HS-27A (cell line): ENCODE measurements at places on chromosomes 12 and 14.

GRCh38 chr14:51576879-51577278 lies 74.8 kb upstream of the FRMD6 start:
- no peak for DNase-seq

DNA sequence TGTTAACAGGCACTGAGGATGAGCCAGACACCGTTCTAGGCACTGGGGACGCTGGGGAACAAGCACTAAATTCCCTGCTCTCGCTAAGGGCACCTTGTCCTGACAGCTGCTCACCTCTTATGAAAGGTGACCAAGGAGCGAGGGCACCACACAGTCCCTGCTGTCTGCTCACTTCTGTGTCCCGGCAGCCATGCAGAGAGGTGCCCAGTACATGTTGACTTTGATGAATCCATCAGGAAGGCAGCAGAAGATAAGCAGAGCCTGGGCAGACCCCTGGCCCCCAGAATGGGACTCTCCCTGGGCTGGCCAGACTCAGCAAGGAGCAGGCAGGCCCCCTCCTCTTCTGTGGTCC lies 14.1 kb downstream of the C14orf132 start:
- no peak for DNase-seq

DNA sequence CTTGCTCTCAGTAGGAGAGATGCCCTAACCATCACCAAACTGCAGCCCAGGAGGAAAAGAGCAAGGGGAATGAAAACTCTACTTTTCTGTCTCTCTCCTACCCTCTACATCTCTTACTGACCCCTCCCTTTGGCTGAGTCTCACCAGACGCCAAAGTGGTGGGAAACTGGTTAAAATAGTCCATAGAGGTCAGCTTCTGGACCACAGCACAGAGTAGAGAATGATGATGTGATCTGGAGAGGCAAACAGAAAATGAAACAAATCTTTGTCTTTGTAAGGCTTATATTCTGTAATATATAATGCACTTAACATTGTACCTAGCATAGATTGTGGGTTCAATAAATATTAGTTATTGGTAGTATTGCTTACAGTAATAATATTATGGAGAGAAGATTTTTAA lies 81.0 kb upstream of the GARIN2 start:
- DNase-seq: no peak

DNA sequence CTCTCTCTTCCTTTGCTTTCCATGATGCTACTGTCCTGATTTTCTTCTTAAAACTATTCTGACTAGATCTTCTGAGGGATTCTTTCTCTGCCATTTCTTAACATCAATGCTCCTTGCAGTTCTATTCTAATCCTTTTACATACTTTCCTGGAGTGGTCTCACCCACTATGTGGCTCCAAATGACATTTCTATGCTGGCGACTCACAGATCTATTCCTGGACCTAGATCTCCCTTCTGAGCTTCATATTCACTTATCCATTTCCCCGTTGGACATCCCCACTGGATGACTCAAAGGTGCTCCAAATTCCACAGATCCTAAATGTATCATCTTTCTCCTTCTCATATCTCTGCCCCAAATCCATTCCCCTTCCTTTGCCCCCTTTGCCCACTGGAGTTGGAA lies 4.1 kb downstream of the TEP1 start:
- no peak for DNase-seq

- no peak for DNase-seq
These were observed 267.6 kb upstream of the PRICKLE1 start for GRCh38 chr12:42857106-42857505.

GRCh38 chr12:48040354-48040753 lies 36.1 kb upstream of the COL2A1 start:
- no peak for DNase-seq

GRCh38 chr12:6167327-6168280 lies 32.6 kb upstream of the CD9 start:
- peak; percentile 95 for DNase-seq

- DNase-seq: no peak
These were observed 161.6 kb downstream of the BRMS1L start for GRCh38 chr14:35987731-35988130.

- no peak for DNase-seq
These were observed 25.4 kb upstream of the C14orf180 start for GRCh38 chr14:104554088-104554607.

- no peak for DNase-seq
These were observed 172.8 kb upstream of the KITLG start for GRCh38 chr12:88753066-88753465.

- DNase-seq: no peak
These were observed 162.7 kb downstream of the KITLG start for GRCh38 chr12:88417531-88417930.

- no peak for DNase-seq
These were observed 67.6 kb downstream of the POLR3B start for GRCh38 chr12:106425061-106425702.

DNA sequence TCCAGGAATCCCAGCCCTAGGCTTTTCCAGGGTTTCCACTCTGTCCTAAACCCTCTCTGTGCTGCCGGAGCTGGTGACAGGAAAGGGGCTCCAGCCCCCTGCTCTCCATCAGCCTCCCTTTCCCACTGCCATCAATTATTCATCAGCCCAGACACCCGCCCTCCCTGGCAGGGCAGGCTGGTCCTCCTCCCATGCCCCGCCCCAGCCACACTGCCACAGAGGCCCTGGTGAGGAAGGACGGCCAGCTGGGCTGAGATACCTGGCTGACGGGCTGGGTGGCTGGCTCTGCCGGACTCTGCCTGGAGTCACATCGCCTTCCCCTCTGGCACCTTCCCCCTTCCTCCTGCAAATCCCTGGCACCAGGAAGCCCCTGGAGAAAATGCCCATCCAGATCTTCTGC lies 11.9 kb upstream of the SMARCD1 start:
- DNase-seq: no peak

DNA sequence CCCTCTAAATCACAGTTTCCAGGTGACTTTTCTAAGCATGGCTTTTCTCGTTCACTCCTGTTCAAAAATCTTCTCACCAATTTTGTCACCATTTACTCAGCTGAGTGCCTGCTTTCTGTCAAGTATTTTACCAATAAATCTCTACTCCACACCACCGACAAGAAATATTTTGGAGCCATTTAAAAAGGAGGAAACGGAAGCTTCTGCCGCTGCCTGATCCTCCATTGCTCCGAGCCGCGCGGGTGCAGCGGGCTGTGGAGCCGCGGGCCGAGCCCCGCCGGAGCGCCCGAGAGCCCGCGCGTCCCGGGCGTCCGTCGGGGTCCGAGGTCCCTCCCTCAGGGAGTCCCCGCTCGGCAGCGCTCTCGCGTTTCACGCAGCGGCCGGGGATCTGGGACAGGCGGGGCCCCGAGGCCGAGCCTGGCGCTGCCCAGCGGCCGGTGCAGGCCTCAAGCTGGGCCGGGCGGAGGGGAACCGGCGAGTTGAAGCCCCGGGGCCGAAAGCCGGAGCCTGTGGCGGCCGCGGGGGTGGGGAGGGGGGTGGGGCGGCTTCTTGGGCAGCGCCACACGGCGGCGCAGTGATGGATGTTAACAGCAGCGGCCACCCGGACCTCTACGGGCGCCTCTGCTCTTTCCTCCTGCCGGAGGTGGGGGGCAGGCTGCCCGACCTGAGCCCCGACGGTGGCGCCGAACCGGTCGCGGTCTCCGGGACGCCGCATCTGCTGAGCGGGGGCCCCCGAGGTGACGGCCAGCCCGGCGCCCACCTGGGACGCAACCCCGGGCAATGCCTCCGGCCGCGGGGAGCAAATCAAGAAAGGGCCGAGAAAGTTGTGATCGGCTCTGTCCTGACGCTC lies 1.1 kb upstream of the HEBP1 start:
- DNase-seq: peak; percentile 47

DNA sequence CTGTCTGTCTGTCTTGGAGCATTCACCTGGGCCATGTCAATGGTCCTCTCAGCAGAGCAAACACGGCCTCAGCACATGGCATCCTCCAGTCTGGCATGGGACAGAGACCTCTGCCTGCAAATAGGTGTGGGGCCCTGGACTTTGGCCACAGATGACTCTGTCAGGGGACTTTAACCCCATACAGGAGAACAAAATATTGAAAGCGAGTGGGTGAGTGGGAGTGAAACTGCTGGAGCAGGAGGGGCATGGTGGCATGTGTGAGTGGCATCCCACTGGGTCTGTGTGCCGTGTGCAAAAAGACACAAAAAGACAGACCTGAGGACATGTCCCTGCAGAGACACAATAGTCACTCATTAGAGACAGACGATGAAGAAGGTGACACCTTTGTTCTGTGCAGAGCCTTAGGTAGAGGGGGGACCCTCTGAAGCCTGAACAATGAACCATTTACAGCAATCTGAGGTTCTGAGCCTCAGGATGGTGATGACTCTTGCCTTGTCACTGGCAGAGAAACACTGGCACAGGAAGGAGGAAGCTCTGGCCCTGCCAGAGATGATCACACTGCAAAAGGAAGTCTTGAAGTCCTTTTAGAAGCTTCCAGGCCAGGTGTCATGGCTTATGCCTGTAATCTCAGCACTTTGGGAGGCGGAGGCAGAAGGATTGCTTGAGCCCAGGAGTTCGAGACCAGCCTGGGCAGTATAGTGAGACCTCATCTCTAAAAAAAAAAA lies 7.5 kb downstream of the LAG3 start:
- no peak for DNase-seq

GRCh38 chr14:102479107-102479506 lies 30.5 kb downstream of the ANKRD9 start:
- no peak for DNase-seq

- no peak for DNase-seq
These were observed 95.9 kb downstream of the PAH start for GRCh38 chr12:102821149-102821548.

GRCh38 chr12:117387832-117388231 lies 26.4 kb upstream of the NOS1 start:
- DNase-seq: no peak

DNA sequence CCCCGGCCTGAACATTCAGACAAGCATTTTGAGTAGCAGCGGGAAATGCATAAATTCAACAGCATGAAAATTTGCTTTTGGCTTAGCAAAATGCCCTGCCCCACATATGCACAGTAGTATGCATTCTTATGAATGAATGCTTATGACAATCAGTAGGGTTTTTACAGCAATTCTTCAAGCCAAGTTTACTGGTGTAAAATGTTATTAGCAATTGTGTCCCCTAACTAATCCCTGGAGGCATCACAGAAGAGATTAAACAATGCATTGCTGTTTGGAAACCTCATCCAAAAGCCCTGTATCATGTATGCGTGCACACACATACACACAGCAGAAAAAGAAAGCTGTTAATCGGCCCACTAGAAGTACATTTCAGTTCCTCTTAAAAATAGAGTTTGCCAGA lies 406.5 kb downstream of the LRIG3 start:
- no peak for DNase-seq

DNA sequence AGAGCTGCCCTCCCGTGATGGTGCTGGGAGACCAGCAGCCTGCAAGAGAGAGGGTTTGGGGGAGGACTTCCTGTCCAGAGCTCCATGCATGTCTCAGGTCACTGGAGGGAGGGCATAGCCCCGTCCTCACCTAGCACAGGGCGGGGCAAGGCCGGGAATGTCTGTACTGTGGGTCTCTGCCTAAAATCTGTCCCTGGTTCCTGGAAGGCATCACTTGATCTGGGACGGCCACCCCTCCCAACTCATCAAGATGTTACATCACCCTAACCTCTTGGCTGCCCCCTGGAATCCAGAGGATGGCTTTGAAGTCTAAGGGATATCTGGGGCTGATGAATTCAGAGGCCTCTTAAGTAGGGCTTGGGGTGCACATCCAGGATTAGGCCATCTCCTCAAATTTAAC lies 37.0 kb upstream of the MEG3 start:
- no peak for DNase-seq

DNA sequence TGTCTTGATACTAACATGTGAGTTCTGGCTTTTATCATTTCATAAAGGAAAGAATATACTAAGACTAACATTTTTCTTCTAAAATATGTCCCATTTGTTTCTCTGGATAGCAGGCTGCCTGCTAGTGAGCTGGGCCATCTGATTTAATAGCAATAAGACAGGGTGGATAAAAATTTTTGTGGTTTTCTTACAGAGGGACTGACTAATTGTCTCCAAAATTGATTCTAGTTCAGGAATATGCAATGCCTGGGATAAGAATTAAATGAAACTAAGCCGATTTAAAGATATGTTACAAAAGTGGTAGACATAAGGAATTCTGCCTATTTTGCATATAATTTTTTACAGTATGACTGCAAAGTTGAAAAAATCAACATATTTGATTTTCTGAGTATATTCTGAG lies 252.9 kb upstream of the NAV3 start:
- no peak for DNase-seq

- no peak for DNase-seq
These were observed 15.2 kb upstream of the RNASE12 start for GRCh38 chr14:20606190-20606901.

GRCh38 chr12:116736962-116737773 lies 701 bp downstream of the SPRING1 start:
- no peak for DNase-seq

GRCh38 chr12:49342914-49343731 lies 3.6 kb upstream of the DNAJC22 start:
- no peak for DNase-seq

DNA sequence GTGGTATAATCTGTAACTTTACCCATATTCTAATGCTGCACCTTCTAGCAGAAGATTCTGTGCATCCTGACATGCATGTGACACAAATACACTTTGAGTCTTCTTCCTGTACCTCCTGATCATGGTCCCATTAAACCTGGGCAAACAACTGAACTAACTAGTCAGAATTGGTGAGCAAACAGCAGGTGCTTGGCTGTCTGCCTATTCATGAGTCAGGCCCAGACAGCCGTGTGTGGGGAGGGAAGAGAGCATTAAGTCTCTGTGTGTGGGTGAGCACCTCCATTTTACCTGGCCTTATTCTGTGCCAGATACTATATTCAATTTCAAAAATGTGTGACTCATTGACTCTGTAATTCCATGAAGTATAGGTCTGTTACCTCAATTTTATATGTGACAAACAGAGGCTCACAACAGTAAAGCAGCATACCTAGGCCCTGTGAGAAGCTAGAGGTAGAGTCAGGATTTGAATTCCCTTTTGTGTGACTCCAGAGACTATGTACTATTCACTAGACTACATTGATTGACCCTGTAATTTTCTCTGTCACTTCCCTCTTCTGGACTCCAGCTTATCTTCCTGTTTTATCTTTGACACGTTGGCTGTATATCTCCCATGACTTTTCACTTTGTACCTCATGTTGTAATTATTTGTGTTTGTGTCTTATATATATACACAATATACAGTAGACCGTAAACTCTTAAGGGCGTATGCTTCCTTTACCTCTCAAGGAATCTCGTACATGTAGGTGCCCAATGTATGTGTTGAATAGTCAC lies 32.2 kb downstream of the SUSD6 start:
- DNase-seq: no peak

DNA sequence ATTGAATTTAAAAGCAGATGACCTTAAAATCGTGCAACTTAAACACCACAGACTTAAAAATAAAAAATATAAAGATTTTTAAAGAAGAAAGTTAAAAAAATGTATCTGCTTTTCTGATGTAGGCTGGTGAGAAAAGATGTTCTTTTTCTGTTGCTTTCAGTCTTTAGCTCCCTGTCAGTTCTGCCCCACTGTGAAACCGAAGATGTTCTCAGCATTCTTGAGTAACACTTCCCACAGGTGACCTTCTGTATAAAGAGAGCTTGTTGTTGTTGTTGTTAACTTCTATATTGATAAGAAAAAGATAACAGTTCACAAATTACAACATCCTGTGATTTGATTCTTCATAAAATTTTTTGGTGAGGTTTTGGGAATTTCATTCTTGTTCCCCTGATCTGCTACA lies 377.9 kb upstream of the RGS6 start:
- no peak for DNase-seq
